ENCODE measurements at places on chromosomes 12 and 14.

DNA sequence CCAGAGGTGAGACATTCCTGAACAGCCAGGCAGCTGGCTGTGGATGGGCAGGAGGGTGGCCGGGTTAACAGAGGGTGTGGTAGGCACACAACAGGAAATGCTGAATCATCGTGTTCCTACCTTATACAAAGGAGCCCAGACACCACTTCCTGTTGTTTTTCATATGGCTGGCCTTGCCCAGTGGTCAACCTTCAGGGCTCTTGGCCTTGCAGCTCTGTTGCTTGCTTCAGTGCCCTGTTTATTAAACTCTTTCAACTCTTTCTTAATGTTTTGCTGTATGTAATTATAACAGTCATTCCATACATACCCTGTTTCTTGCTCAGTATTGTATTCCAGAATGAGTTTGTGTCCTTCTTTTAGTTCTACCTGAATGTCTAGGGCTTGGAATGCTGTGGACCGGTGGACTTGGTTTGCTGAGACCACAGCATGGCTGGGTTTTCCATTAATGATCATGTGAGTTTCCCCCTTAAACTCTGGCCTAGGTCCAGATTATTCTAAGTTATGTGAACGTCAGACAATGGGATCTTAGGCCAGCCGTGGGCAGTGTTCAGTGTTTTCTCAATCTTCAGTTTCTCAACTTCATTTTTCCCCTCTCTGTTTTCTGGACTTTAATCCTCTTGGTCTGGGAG, 11.9 kb downstream of the CFAP54 start:
- DNase-seq, result peak; percentile 67

GRCh38 chr14:70595443-70596185, 4.8 kb downstream of the MED6 start:
- DNase-seq, result no peak

GRCh38 chr12:131136539-131136872, 182.8 kb downstream of the ADGRD1 start:
- DNase-seq, result no peak

DNA sequence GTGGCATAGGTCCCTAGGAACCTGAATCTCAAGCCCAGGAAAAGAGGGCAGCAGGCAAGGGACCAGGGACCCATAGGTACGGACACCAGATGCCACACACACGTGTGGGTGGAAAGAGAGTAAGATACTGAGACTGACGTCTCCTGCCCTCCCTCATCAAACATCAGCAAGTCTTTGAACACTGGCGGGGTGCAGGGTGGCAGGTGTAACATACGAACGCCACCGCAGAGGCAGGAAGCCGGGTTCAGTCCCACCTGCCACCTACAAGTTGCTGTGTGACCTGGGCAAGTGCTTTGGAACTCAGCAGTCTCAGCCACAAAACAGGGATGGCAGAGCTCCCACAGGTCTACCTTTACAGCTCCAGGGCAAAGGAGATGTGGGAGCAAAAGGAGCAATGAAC, 11.1 kb downstream of the ACTN1 start:
- no peak for DNase-seq

GRCh38 chr14:68814539-68815297, 21.9 kb upstream of the ZFP36L1 start:
- peak; percentile 58 for DNase-seq

DNA sequence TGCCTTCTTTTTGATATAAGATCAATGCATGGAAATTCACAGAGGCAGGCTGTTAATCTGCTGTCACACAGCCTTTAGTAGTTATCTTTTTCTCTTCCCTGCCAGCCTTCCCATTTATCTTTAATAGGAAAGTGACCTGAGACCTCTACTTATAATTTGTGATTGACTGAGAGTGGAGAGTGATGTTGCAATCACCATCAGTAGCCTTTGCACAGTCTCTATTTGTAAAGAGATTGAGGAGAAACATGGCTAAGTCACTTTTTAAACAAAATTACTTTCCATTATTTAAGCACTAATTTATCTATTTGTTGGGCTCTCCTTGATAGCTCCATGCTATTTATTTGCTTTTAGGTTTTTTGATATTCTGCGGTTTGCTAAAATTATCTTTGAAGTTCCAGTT, 19.9 kb downstream of the LMNTD1 start:
- no peak for DNase-seq

DNA sequence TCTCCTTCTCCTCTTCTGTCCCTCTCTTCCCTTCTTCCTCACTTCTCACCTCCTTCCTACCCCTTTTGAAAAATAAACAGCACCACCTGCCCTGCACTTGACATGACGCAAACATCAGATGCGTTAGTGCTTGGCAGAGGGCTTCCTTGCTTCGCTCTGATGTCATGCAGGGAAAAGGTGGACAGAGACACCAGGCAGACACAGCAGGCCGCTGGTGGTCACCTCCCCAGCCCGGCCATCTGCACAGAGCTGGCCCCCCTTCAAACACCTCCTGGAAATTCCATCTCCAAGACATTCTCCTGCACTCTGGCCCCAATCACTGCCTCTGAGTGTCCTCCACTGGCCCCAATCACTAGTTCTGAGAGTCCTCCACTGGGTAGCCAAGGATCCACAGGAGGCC, 353.6 kb downstream of the MED13L start:
- DNase-seq, result no peak

GRCh38 chr12:104218935-104219334, 3.4 kb downstream of the TXNRD1 start:
- DNase-seq, result peak; percentile 30

GRCh38 chr14:73753124-73753886, 39.1 kb upstream of the PNMA1 start:
- DNase-seq, result no peak

GRCh38 chr14:105532735-105533141, 6.4 kb downstream of the TMEM121 start:
- peak; percentile 17 for DNase-seq

GRCh38 chr12:130058926-130059472, 103.3 kb upstream of the FZD10 start:
- no peak for DNase-seq

DNA sequence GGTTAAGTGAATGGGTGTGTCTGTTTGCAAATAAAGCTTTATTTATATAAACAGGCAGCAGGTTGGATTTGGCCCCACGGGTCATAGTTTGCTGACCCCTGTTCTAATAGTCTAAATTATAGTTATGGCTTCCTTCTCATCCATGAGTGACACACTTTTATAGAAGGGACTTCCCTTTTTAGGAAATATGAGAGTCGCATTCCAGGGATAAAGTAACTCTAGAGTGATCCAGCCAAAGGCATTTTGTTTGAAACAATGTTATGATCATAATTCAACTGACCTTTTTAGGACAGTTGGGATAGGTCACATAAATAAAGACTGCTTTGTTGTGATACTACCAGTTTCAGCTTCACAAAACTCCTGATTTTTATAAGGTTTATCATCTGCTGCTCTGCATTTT, 87.9 kb downstream of the ALX1 start:
- DNase-seq, result no peak

DNA sequence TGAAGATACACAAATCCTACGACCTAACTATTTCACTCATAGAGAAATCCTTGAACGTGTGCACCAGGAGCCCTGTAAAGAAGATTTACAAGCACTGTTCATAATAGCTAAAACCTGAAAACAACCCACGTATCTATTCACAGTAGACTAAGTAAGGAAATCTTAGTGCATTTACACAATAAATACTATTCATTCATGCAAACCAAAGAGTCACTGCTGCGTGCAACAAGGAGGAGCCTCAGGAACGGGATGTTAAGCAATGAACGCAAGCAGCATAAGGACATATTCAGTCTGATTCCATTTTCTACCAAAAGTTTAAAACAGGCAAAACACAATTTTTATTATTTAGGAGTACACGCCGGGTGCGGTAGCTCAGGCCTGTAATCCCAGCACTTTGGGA, 176.6 kb downstream of the TTC7B start:
- DNase-seq, result no peak

DNA sequence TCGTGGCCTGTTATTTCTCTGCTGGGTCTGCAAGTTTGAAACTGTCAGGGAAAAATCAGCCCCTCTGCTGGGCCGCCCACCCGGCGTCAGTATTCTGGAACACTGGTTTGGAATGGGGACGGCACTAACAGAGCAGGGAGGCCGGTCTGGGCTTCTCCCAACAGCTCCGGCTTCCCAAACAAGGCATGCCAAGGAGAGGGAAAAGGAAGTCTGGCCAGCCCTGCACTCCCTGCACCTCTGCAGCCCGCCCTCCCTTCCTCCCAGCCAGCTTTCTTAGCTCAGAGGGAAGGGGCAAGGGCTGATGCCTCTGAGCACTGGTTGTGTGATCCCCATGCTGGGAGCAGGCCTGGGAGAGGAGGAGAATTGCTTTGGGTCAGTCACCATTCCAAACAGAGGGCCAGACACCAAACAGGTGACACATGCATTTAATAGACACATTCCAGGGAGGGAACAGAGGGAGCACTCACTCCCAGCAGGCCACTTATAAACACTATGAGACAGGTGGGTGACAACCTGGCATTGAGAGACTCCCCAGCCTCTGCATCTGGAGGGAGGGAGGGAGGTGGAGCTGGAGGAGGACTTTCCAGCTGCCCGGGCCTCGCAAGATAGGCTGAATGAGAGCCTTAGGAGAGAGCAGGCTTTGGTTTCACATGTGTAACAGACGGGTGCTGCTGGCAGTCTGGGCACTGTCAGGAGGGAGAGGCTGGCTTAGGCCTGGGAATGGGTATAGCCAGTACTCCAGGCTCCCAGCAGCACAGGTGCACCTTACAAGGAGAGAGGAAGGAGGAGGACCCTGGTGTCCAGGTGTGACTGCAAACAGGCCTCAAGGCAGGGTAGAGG, 10.3 kb downstream of the KRT75 start:
- no peak for DNase-seq

GRCh38 chr12:42716491-42716891, 126.9 kb upstream of the PRICKLE1 start:
- peak; percentile 40 for DNase-seq

Data from AG10803 (cell line).